ENCODE measurements at places on chromosomes 4 and X.
A peak's percentile ranks its signal among the peaks of the same experiment; 100 is the strongest.

- DNase-seq: no peak
Observed at GRCh38 chr4:8652181-8653078, 59.9 kb downstream of the CPZ start.

- DNase-seq: no peak
Observed at GRCh38 chr4:38034986-38035882, 75.0 kb downstream of the PTTG2 start.

GRCh38 chrX:123803331-123803983 is 56.4 kb upstream of the XIAP start:
- DNase-seq: peak; percentile 60

DNA sequence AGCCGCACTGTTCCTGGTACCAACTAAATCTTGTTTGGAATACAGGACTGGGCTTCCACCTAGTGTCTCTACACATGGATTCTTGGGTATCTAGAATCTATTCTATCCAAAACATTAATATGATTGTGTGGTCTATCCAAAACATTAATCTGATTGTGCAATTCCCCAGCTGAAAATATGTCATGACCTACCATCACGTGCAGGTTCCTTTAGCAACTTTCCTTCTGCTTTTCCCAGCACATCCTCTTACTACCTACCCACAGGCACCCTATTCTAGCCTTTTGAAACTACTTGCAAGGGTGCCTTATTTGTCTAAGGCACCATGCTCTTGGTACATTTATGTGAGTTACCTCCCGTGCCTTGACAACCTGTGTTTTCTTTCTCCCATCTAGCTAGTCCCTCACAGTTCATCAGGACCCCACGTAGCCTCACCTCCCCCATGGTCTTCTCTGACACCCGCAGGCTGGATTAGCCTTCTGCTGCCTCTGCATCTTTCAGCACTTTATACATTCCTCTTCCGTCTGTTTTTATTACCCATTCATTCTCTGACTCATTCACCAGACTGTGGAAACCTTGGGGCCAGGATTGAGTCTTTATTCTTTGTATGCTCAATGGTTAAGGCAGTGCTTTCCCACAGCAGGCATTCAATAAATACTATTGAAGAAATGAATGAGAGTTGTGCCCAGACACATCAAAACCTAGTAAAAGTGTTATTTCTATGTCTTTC is 88.8 kb upstream of the FAM9B start:
- no peak for DNase-seq

- DNase-seq: peak; percentile 41
Observed at GRCh38 chrX:136879001-136879687, 1.4 kb downstream of the RBMX start.

- no peak for DNase-seq
Observed at GRCh38 chr4:92104506-92104905, 199.3 kb upstream of the GRID2 start.

DNA sequence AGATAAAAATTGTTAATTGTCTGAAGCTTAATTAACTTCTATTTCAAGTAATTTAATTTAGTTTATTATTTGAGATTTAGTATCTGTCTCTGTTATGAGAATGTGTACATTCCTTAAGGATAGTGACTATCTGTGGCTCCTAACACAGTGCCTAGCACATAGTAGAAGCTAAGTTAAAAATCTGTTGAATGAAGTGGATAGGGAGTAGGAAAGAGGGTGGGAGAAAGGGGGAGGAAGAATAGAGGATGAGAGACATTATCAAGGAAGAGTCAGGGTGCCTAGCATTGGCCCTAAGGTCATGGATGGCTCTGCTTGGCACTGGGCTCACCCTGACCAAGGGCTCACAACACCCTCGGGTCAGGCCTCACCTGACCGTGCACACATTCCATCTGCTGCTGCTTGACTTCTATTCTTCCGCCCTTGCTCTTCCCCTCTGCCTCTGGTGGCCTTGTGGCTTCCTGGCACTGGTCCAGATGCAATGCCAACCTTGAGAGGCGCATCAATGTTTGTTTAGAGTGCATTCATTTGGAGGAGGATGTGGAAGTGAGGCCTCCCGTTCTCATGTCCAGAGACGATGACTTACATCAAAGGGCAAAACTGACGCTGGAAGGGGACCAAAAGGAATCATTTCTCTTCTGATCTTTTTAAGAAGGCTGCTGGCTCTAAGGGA is 42.3 kb downstream of the TRIM2 start:
- no peak for DNase-seq

- no peak for DNase-seq
Observed at GRCh38 chrX:14084466-14084865, 54.8 kb upstream of the GEMIN8 start.

GRCh38 chr4:90670183-90670582 is 543.0 kb downstream of the CCSER1 start:
- no peak for DNase-seq

- DNase-seq: peak; percentile 58
Observed at GRCh38 chr4:113684534-113685091, 76.9 kb downstream of the CAMK2D start.

DNA sequence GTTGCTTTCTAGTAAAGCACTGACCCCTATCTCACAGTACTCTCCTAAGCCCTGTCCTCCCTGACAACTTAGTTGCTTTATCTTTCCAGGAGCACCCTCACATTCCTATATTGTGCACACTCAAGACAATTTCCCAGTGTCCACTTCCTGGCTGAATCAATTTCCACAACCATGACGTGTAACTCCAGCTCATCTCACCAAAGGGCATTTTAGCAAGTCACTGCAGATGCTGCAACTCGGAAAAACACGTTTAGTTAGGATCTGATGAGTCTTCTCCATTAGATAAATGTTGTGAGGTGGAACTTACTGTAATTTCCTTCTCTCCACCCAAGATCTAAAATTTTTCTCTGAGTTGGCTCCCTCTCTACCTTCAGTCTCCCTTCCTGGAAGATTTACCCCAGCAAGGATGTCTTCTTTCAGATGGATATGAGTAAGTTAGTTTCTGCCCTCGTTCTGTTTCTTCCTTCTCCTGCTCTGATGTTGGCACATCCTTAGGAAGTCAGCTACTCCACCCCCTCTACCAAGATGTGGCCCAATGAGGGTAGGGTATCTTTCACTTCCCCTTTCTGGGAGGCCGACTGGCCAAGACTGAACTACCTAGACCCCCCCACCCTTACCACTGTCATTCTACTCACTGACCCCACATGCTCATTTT is 28.8 kb upstream of the IL13RA1 start:
- DNase-seq: no peak

DNA sequence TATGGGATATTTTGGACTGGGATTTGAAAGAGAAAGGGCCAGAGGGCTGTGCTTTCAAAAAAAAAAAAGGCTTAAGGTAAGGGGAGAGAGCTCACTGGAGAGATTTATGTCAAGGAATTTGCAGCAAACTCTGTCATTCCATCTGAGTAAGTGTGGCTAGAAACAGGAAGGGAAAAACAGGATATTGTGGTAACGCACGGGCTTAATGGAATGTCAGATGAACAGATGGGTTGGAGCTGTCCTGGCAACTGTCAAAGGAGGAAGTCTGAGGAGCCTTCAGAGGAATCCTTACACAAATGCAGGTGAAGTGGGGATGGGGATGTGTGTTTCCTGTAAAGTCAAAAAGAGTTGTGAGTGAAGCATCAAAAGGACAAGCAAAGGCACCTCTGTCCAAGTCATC is 15.1 kb upstream of the NKX3-2 start:
- DNase-seq: no peak

DNA sequence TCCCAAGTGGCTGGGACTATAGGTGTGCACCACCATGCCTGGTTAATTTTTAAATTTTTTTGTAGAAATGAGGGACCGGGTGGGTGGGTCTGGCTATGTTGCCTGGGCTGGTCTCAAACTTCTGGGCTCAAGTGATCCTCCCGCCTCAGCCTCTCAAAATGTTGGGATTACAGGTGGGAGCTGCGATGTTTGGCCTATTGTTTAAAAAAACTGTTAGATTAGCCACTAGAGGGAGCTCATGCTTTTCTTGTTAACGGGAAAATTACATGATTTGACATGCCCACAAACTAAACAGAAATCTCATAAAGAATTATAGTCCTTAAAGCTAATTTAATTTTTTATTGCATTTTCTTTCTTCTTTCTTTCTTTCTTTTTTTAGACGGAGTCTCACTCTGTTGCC is 5.0 kb upstream of the SDAD1 start:
- no peak for DNase-seq

DNA sequence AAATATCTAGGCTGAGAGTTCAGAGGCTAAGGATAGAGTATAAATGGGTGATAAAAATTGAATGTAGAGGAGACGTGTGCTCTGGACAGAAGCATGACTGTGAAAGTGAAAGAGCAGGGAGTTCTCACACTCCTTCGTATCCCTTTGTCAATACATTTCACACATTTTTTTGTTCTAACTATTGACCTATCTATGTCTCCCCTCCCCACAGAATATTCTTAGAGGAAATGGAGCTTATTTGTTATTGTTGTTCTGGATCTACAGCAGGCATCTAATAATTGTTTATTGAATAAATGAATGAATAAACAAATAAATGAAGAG is 57.6 kb downstream of the ENPEP start:
- DNase-seq: no peak

DNA sequence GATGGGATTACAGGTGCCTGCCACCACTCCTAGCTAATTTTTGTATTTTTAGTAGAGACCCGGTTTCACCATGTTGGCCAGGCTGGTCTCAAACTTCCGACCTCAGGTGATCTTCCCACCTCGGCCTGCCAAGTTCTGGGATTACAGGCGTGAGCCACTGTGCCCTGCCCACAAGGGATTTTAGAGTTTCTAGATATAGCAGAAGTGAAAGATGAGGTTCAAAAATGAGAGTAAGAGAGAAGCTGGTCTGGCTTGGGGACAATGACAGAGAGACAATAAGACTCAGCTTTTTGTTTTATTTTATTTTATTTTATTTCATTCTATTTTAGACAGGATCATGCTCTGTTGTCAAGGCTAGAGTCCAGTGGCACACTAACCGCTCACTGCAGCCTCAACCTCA is 30.6 kb downstream of the TRIM61 start:
- DNase-seq: no peak

GRCh38 chr4:8905226-8905772 is 33.7 kb upstream of the HMX1 start:
- no peak for DNase-seq

DNA sequence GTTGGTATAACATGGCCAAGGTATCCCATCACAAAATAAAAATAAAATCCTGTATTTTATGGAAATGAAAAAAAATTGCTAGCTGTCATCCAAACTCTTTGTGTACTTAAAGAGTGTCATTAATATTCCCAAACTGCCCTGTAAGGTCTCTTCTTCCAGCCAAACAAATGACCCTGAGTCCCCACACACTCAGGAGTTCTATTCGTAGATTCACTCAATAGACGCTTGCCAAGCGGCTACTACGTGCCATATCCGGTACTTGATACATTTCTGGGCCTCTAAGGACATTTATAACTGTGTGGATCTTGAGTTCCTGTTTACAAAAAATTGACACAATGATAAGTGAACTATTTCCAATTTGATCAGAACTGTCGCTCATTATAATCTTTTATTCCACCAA is 245.1 kb downstream of the SCFD2 start:
- peak; percentile 43 for DNase-seq

DNA sequence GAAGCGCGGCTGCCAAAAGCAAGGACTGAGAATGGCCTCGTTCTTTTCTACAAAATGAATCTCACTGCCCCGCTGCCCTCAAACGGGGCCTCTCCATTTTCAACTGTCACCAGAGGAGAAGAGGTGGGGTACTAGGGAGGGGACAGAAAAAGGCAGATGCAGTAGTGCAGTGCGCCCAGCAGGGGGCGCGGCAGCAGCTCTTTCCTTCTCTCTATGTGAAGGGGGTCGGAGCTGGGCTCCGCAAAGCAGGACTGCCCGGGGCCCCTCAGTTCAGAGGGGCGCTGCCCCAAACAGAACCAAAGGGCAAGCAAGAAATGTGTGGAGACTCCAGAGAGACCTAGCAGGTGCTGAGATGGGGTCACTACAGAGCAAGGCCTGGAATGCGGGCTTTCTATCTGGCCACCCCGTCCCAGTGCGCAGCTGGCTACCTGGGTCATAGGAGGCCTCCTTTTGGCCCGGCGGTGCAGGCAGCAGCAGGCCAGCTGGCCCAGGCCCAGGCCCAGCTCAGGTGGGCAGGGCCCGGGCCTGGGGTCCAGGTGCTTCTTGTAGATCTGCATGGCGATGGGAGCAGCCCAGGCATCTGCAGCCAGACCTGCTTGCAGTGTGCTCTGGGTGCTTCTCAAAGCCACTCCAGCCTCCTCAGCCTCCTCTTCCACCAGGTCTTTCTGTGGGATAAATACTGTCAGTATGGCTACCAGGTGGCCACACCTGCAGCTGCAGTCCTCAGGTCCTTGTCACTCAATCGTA is 5.9 kb downstream of the IRAK1 start:
- DNase-seq: peak; percentile 62

- no peak for DNase-seq
Observed at GRCh38 chr4:24850674-24851073, 55.3 kb downstream of the SOD3 start.

DNA sequence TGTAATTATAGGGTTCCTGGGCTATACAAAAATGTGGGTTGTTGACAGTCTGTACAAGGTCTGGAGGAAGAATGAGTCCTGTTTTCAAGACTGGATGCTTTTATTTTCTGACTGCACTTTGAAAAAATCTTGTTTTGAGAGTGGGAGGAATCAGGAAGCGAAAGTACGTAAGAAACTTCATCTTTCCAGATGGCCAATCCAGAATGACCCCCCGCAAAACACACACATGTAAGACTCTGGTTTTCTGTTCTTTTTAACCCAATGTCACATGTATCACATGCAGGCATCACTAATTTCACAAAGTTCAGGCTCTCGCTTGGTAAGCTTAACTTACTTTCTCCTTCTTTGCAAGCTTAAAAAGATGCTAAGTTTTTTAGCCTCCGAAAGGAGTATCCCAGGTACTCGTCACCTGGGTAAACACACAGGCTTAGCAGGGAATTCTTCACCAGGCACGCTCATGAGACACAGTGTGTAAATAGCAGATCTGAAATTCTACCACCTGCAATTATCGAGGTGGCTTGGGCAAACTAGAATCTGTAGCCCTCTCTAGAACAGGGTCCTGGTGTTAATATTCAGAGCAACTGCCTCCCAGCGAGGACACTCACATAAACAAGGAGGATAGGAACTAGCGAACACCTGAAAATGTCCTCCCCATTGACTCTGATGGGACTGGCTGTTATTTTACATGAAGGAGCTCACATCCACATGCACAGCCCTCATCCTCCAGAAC is 90.7 kb downstream of the NSUN7 start:
- no peak for DNase-seq

GRCh38 chr4:150136036-150136435 is 57.8 kb downstream of the DCLK2 start:
- DNase-seq: no peak

- DNase-seq: no peak
Observed at GRCh38 chr4:4514786-4515185, 27.1 kb downstream of the STX18 start.

GRCh38 chr4:183348706-183349659 is 26.8 kb upstream of the CLDN24 start:
- no peak for DNase-seq

All from lung (tissue), 17 donors.